ENCODE measurements at places on chromosomes 13 and 19. TPM values are rescaled to one million over a fixed set of nuclear protein-coding genes. Genes with fewer than 3 reads are reported as not detected.

- DNase-seq: no peak
Observed at GRCh38 chr19:41377977-41378709, 1.8 kb downstream of the TMEM91 start.

GRCh38 chr19:41934849-41935374, 6.7 kb upstream of the ERFL start:
- peak; percentile 92 for DNase-seq

GRCh38 chr13:93714171-93714570, 487.6 kb downstream of the GPC6 start:
- DNase-seq: no peak

The PRR22 gene
- total RNA-seq: 2.0 TPM

The TRIM28 gene
- total RNA-seq: 333 TPM

Data from osteocyte (in vitro differentiated cells).